ENCODE measurements at places on chromosomes 6 and 20.

- peak; percentile 84 for DNase-seq
Observed at GRCh38 chr6:146968041-146968760, 236.0 kb upstream of the STXBP5 start.

GRCh38 chr6:74434171-74434570 is 738.2 kb downstream of the CD109 start:
- no peak for DNase-seq

GRCh38 chr6:20812776-20813175 is 278.5 kb downstream of the CDKAL1 start:
- DNase-seq = no peak

DNA sequence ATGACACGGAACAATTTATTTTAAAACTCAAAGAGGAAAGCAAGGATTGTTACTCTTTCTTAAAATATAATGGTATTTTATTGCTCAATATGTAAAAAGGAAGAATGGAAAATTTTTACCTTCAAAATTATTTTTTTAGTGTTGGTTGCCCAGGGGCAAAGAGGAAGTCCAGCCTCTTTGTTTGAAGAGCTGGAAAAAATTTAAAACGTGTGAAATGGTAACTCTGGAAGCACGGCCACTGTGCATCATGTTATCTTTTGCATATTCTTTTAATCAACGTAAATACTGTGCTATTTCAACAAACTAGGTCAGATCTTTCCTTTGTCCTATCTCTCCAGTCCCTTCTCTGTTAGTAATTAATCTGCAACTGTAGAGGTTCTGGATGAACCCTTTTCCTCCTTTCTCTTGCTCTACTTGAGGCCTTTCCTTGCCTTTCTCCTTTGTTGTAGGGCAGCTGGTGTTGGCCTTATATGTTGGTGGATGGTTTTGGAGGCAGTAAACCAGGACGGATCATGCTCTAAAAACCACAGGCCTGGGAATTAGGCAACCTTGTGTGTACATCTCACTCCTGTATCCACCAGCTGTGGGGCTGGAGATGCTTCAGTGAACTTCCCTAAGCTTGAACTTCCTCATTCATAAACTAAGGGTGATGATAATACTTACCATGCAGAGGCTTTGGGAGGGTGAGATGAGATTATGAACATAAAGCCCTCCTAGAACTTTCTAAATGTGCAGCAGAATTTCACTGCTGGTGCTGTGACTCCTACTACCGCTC is 143.3 kb downstream of the PRL start:
- DNase-seq = peak; percentile 5

DNA sequence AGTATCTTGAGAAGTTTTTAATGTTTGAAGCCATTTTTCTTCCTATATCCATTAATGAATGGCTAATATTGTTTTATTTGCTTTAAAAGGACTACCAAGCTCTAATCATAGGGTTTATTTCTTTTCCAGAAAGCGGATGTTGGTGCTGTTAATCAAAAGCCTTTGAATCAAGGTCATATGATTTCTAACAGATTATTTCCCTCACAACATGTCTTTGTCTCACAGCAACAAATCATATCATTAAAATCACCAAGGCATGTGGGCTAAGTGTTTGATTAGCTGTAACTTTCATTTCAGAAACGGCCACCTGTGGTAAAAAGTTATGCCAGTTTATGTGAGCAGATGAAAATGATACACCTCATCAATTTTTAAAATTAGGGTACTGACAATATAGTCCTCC is 21.7 kb downstream of the TRAF3IP2 start:
- DNase-seq = no peak

- DNase-seq = peak; percentile 5
Observed at GRCh38 chr6:3569816-3570215, 113.0 kb upstream of the SLC22A23 start.

- no peak for DNase-seq
Observed at GRCh38 chr20:57909763-57910331, 200.0 kb upstream of the PMEPA1 start.

DNA sequence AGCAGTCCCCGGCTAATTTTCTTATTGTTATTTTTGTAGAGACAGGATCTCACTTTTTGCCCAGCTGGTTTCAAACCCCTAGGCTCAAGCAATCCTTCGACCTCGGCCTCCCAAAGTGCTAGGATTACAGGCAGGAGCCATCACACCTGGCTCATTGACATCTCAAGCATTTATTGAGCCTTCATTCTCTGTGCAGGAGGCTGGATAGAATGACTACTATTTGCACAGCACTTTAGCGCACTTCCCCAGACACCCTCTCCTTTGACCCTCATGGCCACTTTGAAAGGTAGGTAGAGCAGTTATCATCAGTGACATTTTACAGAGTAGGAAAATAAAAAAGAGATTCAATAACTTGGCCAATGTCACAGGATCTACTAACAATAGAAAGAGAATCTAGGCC is 124.0 kb upstream of the STXBP5 start:
- no peak for DNase-seq

DNA sequence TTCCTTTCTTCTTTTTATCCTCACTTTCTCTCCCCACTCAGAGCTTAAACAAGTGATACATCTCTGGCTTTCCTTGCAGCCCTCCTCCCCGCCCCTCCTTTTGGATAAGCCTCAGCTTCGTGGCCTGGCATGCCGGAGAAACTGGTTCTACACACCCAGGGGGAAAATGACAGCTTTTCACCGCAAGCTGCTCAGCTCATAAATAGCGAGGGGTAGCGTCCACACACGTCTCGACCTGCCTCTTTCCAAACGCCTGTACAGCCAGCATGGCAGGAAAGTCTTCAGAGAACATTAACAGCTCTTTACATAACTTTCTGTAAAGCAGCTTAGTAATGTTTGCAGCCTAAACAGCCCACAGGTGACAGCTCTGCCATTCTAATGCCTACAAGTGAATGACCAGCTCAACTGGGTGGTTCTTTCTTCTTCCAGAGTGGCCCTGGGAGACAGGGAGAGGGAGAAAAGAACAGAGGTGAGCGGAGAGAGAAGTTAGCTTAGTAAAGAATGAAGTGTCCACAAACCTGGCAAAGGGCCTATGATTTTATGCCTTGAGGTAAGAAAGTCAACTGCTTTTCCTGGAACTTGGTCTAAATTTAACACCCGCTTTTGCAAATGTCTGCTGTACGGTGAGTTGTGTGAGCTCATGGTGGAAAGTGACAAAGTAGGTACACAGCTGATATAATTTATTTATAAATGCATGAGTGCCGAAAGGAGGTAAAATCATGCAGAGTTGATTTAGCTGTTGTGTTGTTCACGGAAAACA is 251.5 kb downstream of the TFAP2A start:
- DNase-seq = no peak

- DNase-seq = no peak
Observed at GRCh38 chr6:14121936-14122344, 4.4 kb downstream of the CD83 start.

DNA sequence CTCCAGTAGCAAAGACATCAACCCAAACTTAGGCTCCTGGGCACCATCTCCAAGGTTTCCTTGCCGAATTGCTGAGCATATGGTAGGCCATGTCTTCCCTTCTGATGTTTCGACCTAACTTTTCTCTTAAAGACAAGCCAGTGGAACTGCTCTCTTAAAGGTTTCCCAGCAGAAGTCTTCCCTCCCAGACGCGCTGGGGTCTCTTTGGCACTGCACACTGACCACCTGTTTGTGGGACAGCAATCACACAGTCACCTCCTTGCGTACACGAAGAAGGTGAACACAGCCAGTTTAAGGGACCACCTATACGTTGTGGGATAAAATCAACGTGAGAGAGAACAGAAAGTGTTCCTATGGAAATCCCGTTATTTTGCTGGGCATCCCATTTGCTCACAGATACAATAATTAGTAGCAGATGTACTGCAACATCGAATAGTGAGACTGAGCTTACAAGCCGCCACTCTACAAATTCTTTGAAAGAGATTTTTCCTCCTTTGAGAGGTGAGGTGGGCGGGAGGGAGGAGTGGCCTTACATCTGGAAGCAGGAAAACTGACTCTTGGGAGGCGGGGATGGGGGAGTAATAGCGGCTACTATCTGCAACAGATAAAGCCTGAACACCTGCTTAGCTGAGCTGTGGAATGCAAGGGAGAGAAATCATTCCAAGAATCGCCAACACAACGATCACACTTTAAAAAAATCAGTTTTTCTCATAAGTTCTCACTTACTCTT is 9.9 kb downstream of the GRIK2 start:
- no peak for DNase-seq

GRCh38 chr20:24590178-24590982 is 121.0 kb downstream of the SYNDIG1 start:
- no peak for DNase-seq

DNA sequence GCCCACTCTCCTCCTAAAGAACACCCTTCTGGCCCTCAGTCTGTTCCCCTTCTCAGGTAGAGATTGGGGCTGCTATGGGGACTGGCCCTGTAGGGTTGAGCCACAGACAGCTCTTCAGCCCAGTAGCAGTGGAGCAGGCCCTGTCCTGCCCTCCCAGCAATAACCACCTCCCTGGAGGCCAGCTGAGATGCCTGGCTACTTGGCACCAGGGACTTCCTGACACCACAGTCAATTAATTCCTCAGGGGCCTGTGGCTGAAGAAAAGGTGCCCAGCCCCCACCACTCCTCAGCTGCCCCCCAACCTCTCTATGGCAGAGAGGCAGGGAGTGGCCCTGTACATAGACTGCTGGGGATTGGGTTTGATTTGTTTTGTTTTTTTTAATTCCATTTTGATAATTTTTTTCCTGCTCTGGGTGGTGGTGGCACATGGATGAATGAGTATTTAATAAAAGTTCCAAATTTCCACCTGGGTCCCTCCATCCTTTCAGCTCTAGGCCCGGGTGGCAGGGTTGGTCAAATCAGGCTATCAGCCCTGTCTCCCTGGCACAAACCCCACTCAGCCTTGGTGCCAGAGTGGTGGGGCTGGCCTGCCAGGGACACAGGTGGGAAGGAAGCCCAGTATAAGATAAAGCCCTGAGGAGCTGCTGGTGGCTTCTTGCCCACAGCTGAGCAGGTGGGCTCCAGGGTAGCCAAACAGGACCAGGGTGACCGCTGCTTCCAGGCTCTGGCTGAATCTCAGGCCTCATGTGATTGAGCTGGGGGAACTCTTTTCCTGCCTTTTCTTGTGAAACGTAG is 1.9 kb upstream of the DEF6 start:
- no peak for DNase-seq

GRCh38 chr6:27020553-27020880 is 227.0 kb upstream of the PRSS16 start:
- no peak for DNase-seq

- DNase-seq = no peak
Observed at GRCh38 chr20:43842126-43843020, 72.3 kb upstream of the TOX2 start.

- DNase-seq = peak; percentile 68
Observed at GRCh38 chr6:169619650-169620049, 82.2 kb downstream of the WDR27 start.

DNA sequence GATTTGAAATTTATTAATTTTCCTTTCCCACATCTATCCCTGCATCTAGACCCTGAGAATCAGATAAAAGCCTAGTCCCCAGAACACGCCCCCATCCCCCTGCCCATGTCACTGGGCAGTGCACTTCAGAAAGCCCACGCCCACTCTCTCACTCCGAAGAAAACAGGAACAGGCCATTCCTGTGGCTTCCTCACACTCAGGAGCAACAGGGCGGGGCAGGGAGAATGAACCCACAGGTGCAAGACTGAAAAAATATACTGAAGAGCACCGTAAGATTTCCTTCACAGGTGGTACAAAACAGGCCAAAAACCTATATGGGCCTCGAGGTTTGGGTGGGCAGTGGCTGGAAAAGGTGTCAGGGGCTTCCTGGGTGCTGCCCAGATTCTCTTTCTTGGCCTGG is 3.4 kb downstream of the OXT start:
- DNase-seq = no peak

DNA sequence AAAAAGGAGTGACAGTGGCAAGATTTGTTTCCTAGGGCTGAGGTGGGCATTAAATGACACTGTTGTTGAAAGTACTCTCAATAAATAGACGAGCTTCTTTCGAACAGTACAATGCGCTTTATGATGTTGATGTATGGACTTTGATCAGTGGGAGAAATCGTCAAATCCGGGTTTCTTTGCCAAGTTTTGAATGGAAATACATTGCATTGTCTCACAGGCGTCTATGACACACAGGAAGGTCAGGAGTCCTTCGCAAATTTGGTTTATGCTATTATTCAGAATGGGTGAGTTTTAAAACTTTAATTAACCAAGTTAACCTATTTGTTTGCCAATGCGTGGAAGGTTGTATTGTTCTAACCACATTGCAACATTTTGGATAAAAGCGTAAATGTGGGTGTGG is 547.3 kb upstream of the SLC35B3 start:
- no peak for DNase-seq

GRCh38 chr6:140677781-140678528 is 1303.5 kb upstream of the CITED2 start:
- DNase-seq = no peak

DNA sequence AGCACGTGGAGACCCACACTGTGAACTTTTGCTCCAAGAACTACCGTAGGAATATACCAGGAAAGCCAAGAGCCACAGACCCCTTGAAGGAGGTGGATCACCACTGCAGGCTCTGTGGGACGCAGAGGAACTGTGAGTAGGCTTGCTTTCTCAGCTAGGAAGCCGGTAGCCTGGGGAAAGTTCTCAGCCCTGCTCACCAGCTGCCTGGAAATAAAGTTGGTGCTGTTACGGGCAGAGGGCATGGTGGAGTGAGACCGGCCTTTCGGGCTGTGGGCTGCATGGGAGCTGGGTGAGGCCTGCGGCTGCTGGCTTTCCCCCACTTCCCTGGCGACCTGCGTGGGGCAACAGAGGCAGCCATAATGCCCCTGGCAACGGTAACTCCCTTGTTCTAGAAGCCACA is 373.0 kb upstream of the RUNX2 start:
- DNase-seq = no peak

GRCh38 chr6:20771409-20771808 is 237.2 kb downstream of the CDKAL1 start:
- DNase-seq = no peak

DNA sequence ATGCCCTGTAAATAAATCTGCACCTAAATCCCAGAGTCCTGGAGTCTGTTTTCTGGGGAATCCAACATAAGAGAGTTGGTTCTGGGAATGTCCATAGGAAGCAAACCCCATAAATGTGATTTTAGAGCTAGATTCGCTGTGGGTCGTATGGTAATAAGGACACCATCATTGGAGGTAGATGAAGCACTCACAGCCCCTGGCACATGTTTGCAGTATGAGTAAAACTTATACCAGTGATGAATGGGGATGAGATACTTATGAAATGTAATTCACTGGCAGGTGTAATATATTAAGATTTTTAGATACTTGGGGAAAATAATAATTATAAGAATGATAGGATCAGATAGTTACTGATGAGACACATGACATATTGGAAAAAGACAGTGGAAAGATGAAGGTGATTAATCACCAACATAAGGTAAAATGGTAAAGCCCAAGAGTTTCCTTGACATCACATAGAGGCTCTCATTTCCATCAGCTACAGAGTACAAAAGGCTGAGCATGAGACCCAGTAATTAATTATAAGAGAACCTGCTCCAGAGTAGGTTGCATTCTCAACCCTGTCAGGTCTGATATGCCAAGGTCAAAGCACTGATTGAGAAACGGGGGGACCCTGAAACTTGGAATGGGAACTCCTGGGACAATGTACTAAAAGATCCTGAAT is 44.7 kb upstream of the THEMIS start:
- no peak for DNase-seq

- DNase-seq = no peak
Observed at GRCh38 chr6:129645830-129646579, 64.0 kb downstream of the ARHGAP18 start.

GRCh38 chr20:47305667-47306066 is 50.8 kb downstream of the ZMYND8 start:
- no peak for DNase-seq

Measured in AG10803 (cell line).